Astrocyte of the cerebellum (primary cell): ENCODE measurements at places on chromosomes 2 and 18.

DNA sequence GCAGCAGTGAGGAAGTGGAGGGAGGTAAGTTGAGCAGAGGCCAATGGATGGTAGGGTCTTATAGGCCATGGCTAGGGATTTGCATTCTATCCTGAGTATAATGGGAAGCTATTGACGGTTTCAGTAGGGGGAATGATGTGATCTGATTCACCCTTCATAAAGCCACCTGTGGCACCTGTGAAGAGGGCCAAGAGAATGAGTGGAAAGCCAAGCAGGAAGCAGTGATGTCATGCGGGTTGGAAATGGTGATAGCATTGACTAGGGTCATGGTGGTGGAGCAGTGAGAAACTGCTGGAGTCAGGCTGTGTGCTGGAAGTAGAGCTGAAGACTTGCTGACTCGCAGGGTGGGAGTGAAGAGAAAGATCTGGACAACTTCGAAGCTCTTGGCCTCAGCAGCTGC, 111.7 kb downstream of the MARCHF4 start:
- no peak for DNase-seq

DNA sequence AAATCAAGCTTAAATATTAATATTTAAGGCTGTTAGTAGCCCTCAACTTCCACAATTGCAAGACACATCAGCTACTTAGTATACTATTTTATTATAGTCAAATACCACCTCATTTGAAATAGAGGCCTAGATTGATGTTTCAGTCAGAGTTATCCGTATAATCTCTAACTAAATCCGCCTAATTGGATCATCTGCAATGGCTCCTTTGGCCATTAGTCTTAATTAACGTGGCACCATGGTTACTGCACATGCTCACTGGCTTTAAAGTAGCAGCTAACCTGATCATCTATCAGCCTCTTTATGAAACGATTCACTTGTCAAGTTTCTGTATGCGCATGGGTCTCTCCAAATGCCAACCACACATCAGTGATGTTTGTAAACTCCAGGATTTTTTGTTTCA, 112.3 kb downstream of the COLEC12 start:
- DNase-seq: no peak

DNA sequence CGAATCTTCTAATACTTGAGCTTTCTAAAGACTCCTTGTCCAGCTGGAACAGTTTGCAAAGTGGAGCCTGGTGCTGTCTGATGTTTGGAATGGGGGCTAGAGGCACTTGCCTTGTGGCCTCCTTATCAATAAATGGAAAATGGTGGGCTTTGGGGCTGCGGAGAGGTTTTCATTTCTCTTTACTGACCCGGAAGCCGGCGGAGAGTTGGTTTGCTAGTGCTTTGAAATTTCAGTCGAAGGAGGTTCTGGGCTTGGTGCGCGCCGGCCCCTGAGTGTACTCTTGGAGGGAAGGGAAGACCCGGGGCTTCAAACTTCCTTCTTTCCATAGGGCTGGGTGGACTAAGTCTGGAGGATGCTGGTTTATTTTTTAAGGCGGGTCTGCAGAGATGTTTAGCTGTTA, 714 bp downstream of the RPIA start:
- no peak for DNase-seq

- no peak for DNase-seq
These were observed 48.5 kb downstream of the SERPINB7 start for GRCh38 chr18:63823516-63824219.

GRCh38 chr2:121196132-121196848, 88.7 kb downstream of the TFCP2L1 start:
- peak; percentile 42 for DNase-seq

GRCh38 chr2:228983700-228984099, 287.4 kb downstream of the PID1 start:
- no peak for DNase-seq

DNA sequence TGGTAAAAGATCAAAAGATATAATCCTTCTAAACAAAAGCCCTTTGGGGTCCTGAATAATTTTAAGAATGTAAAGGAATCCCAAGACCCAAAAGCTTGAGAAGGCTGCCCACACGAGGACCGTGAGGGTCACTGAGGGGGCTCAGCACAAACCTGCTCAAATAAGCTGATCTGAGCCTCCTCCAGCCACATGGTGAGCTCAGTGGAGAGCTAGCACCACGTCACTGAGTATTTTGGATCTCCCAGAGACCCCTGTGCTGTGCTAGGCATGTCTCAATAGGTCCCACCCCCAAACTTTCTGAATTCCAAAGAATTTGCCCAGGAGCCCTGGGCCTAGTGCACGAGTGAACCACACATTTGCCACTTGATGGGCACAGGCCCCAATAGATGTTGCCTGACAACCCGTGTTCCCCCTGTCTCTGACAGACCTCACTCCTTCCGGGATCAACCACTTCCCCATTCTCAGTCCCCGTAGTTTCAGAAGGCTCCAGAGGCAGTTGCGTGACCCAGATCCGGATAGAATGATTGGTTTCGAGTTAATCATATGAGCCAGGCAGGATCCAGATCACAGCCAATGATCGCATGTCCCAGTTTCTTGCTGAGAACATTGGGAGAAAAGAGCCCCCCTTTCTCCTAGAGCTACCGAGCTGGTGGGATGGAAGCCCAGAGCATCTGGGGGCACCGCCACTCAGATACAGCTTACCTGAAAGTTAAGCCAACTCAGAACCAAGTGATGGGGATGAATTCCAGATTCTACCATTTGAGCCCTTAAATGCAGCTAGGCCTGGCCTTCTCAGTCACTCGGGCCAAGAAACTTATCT, 203.8 kb downstream of the TNS1 start:
- DNase-seq: no peak

GRCh38 chr2:70668432-70668831, 99.6 kb downstream of the ADD2 start:
- DNase-seq: no peak

DNA sequence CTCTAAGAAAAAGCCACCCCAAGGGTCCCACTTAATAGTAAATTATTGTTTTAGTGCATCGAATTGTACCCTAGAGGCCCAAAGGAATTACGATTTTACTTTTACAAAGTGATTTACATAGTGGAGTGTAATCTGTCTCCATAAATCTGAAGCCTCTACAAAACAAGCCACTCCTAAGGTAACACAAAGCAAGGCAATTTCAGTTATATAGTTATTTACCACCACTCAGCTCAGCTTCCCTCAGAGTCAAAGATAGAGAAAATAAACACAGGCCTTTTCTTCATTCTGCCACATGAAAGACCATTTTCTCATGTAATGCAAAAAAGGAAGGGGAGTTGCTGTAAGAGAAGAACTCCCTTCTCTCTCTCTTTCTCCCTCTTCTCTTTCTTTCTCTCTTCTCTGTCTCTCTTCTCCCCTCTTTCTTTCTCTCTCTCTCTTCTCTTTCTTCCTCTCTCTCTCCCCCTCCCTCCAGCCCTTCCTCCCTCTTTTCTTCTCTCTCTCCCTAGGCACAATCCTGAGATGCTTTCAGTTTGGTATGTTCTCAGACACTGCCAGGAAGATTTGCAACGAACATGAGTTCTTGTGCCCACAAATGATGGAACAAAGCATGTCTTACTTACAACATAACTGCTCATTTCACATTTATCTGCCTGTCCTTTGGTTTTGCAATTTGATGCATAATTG, 264.5 kb downstream of the BCL2 start:
- no peak for DNase-seq

GRCh38 chr2:133061874-133062593, 392.0 kb upstream of the LYPD1 start:
- no peak for DNase-seq

DNA sequence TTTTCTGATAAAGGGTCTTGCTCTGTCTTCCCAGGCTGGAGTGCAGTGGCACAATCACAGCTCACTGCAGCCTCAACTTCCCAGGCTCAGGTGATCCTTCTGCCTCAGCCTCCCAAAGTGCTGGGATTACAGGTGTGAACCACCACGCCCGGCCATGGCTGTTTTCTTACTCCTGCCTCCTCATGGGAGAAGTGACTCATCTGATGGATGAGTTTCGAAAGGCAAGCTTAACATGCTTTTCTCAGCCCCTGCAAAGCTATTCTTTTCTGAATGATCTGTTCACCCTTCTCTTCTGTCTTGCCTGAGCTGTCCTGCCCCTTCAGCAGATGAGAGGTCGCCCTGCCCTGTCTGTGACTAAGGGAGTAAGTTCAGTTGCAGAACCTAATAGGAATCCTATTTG, 929 bp upstream of the CREG2 start:
- no peak for DNase-seq

DNA sequence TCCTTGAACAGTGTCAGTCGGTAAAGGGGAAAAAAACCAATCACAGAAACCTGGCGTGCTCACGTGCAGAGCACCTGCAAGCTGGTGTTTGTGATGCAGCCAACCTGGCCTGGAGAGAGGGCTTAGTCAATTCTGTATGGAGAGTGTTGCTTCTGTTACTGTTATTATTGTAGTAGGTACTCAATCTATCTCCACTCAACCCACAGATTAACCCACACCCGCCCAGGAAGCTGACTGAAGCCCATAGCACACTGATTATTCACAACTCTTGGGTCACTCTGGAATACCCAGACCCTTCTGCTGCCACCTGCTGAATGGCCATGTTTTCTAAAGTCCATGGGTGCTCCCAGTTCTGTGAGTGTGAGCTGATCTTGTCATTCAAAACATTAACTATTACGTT, 53.9 kb downstream of the TNFRSF11A start:
- no peak for DNase-seq

- DNase-seq: peak; percentile 1
These were observed 285.3 kb downstream of the RAD51AP2 start for GRCh38 chr2:17232776-17233556.
